ENCODE measurements at places on chromosomes 1 and 21.
A peak's percentile ranks its signal among the peaks of the same experiment; 100 is the strongest.

DNA sequence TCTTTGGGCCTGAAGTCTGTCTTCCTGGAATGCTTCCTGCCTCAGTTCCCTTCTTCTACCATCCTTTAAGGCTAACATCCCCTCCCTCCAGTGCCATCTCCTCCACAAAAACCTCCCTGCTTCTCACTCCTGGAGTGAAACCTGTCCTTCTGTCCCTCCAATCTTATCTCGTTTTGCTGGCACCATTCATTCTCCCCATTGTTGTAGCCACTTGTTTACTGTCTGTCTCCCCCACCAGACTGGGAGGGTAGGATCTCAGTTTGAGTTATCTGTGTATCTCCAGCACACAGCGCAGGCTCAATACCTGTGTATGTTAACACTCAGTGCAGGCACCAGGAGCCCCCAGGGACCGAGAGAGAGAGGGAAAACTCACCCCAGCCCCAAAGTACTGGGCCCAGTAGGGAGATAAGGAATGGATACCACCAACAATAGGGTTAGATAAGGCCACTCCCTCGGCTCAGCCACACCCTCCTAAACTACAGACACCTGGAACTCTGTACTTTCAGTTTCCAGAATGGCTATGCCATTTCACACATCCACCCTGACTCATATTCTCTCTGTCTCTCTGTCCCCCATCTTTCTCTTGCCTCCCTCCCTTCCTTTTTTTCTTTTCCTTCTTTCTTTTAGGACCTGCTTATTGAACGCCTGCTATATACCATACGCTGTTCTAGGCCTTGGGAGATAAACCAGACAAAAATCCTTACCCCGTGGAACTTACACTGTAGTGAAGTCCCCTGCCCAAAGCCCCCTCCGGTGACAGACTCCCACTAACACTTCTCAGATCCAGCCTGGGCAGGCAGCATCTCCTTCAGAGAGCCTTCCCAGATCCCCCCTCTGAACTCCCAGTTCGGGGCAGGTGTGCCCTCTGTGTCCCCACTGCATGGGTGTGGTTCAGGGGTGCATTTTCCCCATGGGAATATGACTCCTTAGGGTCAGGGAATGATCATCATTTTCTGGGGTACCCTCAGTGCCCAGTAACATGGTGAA lies 3.3 kb upstream of the SSBP3 start:
- no peak for DNase-seq

DNA sequence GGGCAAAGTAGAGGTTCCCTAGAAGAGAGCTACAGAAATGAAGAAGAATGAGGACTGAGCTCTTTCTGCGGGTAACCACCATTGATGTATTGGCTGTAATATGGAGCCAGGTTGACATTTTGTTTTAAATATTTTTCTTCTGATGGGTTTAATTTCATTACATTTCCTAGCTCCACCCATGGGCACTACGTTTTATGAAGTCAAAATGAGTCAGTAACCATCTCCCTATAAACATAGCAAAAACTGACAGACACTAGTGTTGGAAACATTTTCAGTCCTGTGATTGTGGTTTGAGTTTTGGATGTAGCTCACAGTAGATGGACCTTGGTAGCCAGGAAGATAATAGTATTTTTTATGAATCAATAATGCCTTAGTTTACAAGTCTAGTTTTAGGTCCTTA lies 470.4 kb upstream of the B3GALT2 start:
- no peak for DNase-seq

DNA sequence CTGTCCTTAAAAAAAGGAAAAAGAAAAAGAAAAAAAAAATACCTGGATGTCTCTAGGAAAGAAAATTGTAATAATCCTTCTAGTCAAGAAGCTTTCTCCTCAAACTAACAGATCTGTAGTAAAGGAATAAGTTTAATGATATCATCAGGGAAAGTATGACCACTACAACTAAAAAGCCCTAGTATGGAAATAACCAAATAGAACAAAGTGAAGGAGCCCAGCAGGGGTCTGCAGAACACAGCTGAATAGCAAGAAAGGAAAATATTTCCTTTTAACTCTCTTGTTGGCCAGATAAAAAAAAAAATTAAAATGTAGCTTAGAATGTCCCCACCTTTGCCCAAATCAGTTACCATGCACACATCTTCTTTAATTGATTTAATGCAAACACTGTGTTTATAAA lies 43.2 kb downstream of the PRRX1 start:
- DNase-seq, result no peak

DNA sequence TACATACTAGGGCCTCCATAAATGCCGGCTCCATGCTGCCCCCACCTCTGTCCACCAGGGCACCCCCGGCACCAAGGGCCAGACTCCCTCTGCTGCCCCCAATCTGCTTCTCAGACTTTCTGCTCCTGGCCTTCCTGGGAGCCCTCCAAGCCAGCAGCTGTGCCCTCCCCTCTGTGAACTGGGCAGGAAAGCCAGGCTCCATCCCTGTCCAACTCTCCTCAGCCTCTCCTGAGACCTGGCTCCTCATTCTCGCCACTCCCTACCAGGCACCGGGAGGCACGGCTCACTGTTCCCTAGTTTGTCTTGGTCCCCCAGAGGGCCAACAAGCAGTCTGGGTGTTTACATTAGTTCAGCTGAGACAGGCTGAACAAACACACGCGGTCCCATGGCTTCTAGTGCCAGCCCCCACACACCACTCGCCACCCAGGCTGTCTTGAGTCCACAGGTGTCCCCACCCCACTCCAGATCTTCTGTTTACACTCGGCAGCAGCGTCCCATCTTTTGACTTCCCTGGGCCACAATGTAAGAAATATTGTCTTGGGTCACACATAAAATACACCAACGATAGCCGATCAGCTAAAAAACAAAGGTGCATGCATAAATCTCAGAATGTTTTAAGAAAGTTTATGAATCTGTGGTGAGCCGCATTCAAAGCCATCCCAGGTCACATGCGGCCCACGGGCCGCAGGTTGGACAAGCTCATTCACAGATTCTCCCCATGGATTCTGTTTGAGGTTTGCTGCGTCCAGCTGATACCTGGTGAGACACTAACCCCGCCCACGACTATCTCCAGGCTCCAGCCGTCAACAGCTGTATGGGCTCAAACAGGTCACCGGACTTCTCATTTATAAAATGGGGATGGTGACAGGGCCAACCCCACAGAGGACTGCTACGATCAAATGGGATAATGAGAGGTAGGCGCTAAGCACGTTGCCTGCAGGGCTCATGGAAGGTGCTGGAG lies 29.5 kb upstream of the ECE1 start:
- no peak for DNase-seq

DNA sequence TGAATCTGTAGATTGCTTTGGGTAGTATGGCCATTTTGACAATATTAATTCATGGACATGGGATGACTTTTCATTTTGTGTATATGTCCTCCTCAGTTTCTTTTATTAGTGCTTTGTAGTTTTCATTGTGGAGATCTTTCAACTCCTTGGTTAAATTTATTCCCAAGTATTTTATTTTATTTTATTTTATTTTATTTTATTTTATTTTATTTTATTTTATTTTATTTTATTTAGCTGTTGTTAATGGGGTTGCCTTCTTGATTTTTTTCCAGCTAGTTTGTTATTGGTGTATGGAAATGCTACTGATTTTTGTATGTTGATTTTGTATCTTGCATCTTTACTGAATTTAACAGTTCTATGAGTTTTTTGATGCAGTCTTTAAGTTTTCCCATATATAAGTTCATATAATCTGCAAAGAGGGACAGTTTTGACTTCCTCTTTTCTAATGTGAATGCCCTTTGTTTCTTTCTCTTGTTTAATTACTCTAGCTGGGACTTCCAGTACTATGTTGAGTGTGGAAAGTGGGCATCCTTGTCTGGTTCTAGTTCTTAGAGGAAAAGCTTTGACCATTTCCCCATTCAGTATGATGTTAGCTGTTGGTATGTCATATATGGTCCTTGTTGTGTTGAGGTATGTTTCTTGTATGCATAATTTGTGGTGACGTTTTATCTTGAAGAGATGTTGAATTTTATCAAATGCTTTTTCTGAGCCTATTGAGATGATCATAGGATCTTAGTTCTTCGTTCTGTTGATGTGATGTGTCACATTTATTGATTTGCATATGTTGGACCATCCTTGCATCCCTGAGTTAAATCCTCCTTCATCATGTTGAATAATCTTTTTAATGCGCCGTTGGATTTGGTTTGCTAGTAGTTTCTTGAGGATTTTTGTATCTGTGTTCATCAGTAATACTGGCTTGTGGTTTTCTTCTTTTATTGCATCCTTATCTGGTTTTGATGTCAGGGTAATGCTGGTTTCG lies 14.3 kb downstream of the CEPT1 start:
- DNase-seq, result no peak

DNA sequence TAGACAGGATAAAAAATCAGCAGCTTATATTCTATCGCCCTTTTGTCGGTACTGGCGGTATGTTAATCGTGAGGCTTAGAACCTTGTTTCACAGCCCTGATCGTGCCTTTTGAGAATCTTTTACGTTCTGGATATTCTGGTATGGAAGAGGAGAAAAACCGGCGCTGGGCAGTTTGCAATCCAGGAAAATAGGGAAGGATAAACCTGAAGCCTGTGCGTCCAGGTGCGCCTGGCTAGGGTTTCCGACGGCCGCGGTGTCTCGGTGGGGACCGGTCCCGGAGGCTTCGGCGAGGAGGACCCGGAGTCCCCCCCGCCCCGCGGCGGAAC lies 258 bp upstream of the SYPL2 start:
- DNase-seq, result no peak

GRCh38 chr1:111604931-111605330 lies 14.7 kb upstream of the RAP1A start:
- no peak for DNase-seq

DNA sequence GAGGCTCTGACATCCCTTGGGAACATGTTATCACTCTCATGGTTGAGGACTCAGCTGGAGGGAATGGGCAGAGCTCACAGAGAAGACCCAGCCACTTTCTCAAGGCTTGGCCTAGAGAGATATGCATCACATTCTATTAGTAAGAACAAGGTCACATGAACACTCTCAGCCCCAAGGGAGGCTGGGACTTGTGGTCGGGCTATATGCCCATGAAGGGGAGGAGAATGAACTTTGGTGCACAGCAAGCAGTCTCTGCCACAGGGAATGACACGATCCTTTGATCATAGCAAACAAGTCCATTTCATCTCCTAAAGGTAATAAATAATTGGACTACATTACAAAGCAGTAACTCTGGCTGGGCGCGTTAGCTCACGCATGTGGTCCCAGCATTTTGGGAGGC lies 105.7 kb downstream of the SYF2 start:
- no peak for DNase-seq

GRCh38 chr1:45802343-45803298 lies 791 bp upstream of the MAST2 start:
- peak; percentile 41 for DNase-seq

DNA sequence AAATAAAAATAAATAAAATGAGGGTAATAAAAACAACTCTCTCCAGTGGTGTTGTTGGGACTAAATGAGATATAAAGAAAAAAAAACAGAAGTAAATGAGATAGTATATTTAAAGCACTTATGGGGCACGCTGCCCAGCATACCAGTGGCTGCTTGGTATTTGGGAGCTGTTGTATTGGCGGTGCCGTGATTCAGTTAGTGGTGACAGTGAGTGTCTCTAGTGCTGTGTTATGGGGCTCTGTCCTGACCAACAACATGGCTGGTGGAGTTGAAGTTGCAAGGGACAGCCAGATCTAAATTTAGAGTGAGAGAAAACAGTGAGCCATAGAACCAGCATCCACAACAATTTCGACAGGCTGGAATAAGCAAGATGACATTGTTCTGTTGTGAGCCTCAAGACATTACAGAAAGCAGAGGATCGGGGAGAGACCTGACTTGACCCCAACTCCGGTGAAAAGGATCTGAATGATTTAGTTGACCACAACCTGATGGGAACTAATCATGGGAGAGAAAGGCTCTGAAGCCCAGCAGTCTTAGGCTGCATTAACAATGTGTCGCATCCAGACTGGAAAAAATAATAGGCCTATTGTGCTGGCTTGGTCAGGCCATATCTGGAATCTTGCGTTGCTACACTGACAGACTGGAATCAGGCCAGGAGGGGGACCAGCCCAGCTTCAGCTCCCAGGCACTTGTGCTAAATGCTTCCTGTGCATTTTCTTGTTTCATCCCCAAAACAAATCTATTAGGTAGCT lies 2.4 kb upstream of the MFSD2A start:
- no peak for DNase-seq

DNA sequence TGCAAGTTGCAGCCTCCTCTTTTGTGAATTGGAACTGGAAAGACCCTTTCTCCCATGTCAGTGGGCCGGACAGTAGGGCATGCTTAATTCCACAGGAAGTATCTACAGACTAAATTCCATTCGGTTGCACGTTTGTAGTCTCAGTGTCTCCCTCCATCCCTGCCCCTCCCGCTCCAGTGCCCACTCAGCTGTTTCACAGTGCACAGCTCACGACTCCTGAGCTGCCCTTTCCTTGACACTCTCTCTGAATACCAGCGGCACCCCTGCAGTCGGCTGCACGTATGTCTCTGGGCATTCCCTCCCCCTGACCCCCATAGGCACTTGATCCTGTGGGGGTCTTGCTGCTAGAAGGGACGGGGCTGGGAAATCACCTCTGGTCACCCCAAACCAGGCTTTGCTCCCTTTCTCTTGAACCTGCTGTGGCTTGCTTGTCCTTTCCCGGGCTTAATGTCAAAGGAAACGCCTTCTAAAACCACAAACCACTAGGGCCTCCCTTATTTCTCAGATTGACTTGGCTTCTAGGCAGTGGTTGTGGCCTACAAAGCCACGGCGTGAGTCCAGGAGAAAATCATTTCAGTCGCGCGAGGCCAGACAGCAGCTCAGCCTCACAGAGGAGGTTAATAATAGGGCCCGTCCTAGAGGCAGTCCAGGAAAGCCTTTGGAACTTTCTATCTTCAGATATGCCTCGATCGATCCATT lies 365.3 kb upstream of the PROX1 start:
- DNase-seq, result no peak

- no peak for DNase-seq
Measured at GRCh38 chr1:186291271-186291670, 83.8 kb downstream of the TPR start.

DNA sequence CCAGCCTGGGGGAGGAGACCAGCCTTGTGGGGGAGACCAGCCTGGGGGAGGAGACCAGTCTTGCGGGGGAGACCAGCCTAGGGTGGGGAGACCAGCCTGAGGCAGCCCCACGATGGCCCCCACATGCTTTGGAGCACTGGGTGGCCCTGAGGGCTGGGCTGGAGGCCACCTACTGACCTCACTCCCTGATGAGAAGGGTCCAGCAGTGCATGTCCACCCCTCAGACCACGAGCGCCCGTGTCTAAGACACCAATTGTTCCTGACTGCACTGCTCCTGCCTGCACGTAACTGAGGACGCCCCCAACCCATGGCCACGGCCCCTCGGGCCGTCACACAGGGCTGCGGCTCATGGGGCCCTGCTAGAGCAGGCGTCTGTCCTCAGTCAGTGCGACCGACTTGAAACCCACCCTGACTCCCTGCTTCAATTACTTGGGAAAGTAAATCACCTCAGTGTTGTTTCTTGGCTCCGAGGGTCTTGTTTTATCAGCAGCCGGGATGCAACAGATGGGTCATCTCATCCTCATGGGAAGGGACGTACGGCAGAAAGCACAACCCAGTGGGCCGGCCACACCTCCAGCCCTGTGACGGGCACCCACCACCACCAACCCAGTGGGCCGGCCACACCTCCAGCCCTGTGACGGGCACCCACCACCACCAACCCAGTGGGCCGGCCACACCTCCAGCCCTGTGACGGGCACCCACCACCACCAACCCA lies at the start of gene SPATC1L:
Gene SPATC1L, minus strand, starts transcription at position 550 of the 715 bp plus-strand sequence. CDS start 1,643 bp downstream, outside the sequence.
- DNase-seq, result no peak

GRCh38 chr1:38084700-38085099 lies 38.1 kb upstream of the POU3F1 start:
- DNase-seq, result no peak

Measured in GM12892 (cell line).